ENCODE measurements at places on chromosomes 3 and 15. TPM values are rescaled to one million over a fixed set of nuclear protein-coding genes. Genes with fewer than 3 reads are reported as not detected.

Gene CCRL2
- total RNA-seq = 1.1 TPM

Gene ANKRD63
- not detected for total RNA-seq

Gene SAMMSON
- total RNA-seq = 0.47 TPM

Gene ASB14
- not detected for total RNA-seq

Gene SCN11A
- 0.31 TPM for total RNA-seq

Gene PLCL2
- 128 TPM for total RNA-seq

Gene ATP13A4
- 17.2 TPM for total RNA-seq

Gene ARL14
- not detected for total RNA-seq

Gene GOLGA6D
- total RNA-seq = not detected

GRCh38 chr3:174767853-174768382 lies 91.2 kb upstream of the NAALADL2 start:
- no peak for DNase-seq

- DNase-seq = no peak
Observed at GRCh38 chr3:61664105-61664482, 102.7 kb downstream of the PTPRG start.

DNA sequence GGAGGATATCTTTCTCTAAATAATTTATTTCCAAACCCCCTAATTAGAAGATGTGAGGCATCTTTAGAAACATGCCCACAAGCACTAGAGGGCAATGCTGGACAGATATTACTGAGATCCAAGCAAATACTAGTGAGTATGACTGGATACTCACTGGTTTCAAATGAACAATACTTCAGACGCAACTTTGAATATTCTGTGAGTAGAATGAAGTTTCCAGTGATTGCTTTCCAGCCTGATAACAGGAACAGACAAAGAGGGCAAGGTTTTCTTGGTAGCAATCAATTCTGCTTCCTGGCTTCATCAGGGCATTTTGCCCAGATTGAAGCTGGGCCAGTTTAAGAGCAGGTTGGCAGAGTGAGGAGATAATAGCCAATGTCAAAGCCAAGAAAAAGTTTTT lies 442.6 kb upstream of the PDZRN3 start:
- DNase-seq = no peak

DNA sequence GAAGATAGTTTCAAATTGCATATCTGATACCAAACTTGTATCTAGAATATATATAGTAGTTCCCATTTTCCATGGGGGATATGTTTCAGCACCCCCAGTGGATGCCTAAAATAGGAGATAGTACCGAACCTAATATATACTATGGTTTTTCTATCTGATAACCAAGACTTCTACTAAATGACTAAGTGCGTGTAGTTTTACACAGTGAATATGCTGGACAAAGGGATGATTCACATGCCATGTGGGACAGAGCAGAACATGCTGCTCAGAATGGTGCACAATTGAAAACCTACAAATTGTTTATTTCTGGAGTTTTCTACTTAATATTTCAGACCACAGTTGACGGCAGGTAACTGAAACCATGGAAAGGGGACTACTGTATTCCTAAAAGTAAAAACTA lies 73.4 kb upstream of the TP63 start:
- no peak for DNase-seq

GRCh38 chr3:160665784-160666526 lies 11.0 kb upstream of the ARL14 start:
- DNase-seq = no peak

GRCh38 chr15:92665100-92665555 lies 9.6 kb upstream of the FAM174B start:
- DNase-seq = no peak

- DNase-seq = peak; percentile 60
Observed at GRCh38 chr15:38252481-38253350, at the start of gene SPRED1. SPRED1 (plus strand) TSS chr15:38252836; CDS start chr15:38253186, 350 bp downstream.

- no peak for DNase-seq
Observed at GRCh38 chr3:9862391-9863057, 17.5 kb downstream of the CIDEC start.

GRCh38 chr3:130786306-130786705 lies 39.7 kb upstream of the PIK3R4 start:
- no peak for DNase-seq

DNA sequence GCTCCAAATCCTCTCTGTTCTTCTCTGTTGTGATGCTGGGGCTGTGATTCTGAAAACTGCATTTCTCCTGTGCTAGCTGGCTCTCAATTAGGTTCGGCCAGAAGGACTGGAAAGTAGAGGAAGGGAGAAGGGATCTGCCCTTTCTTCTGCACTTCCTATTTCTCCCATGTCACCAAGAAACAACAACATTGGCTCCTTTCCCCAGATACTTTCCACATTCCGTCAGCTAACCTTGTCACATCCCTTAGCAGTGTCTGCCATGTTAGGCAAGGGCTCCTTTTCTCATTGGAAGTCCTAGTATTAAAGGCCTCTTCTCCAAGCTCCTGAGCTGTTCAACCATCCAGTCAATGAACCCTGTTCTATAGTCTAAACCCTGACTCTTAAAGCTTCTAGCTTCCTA lies 171.1 kb downstream of the ZNF621 start:
- no peak for DNase-seq

GRCh38 chr3:98564282-98565005 lies 29.0 kb downstream of the CPOX start:
- no peak for DNase-seq

GRCh38 chr3:87797872-87798566 lies 260.8 kb downstream of the CGGBP1 start:
- DNase-seq = no peak

DNA sequence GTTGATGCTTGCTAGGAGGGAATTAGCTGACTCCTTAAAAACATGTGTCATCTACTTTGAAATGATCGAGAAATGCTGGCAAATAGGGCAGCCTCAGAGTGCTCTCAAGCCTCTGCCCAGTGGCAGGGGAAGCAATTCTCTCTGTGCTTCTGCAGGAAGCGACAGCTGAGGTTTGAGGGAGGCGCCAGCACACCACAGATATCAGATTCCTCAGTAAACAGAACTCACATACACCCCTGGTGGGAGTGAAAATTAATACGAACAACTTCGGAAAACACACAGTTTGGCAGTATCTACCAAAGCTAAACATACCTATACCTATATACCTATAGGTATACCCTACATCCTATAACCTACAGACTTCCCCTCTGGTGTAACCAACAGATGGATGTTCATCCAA lies 61.3 kb downstream of the NSMCE3 start:
- DNase-seq = no peak

DNA sequence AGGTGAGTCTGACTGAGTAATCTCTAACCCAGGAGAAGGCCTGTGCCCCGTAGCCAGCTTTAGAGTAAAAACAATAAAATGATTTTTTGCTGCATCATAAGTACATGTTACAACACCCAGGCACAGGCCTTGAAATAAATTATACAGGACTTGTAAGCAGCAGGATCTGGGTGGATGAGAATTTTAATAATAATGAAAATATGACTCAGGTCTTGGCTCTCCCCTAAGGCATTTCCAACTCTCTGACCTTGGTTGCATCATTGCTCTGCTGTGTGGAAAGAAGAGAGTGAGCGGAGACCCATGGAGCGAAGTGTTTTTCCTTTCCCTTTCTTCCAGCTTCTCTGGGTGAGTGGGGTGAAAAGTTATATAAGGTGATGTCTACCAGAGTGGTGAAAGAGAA lies 44.6 kb downstream of the EOMES start:
- no peak for DNase-seq

DNA sequence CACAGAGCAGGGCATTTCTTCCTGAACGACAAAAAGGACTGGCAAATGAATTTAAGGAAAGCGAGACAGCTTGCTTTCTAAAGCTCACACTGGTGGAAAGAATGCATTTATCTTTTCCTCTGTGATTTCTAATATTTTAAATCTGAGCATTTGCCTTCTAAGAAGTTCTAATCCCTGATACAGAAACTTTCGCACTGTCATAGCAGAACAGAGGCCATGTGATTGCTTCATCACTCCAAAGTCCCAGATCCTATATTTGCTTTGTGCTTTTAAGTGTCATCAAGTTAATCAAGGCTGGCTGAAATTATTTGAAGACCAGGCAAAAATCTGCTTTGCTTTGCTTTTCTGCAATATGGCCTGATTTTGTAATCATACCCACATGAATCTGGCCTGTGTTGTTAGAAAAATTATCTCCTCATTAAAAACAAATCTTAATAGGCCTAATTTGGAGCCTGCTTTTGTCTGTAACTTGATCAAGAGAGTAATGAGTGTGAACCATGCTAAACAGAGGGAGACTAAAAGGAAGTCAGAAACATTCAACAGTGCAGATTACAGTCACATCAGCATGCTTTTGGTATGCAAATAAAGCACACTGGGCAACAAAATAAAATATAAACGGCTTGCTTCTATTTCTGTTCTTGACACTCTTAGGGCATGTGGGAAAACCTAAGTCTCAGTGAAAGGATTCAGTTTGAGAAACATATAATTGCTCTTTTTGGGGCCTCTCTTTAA lies 178.2 kb upstream of the ADAMTS9 start:
- no peak for DNase-seq

DNA sequence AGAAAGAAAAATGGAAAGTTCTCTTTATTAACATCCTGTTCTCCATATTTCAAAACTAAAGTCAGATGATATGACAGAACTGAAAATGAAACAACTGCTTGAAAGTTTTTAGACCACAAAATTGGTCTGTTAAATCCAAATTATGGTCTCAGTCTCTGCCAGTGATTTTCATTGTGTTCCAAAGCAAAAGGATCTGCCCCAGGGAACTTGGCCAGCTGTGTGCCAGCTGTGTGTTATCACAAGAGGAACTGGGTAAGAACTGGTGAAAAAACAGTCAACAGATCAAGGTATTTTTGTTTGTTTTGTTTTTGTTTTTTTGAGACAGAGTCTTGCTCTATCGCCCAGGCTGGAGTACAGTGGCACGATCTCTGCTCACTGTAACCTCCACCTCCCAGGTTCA lies 323.3 kb downstream of the CTNNB1 start:
- DNase-seq = no peak

DNA sequence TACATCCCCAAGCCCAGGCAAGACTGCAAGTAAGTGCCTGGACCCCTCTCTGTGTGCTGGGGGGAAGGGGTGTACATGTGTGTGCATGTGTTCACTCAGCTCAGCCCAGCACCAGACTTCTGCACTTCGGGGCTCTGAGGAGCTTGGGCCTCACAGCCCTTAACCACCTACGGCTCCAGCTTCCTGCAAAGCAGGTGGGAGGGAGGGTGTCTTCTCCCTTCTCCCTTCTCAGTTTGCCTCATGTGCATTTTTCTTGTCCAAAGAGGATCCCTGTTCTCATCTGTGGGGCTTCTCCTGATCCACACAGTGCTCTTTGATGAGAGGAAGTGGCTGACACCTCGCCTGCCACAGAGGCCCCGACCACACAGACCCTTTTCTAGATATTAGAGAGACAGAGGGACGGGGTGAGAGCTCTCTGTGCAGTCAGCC lies 69.3 kb downstream of the MESD start:
- DNase-seq = no peak

All from occipital lobe (tissue), 3 donors.